ENCODE measurements at places on chromosomes 1 and 21.
A peak's percentile ranks its signal among the peaks of the same experiment; 100 is the strongest.

DNA sequence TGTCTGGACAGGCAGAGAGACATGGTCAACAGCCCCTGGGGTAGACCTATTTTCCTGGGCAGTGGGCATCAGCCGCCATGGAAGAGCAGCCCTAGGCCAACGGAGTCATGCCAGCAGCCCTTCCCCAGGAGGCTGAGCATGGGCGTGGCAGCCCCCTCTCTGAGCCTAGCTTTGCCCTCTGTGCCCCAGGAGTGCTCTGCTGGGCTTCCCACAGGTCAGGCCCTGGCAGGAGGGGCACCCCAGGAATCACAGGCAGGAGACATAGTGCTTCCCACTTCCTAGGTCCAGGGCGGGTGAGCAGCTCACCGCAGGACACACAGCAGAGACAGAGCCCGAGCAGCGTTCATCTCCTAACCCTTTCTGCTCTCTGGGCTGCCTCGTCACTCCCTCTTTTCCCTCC is 132.8 kb downstream of the GLIS1 start:
- no peak for DNase-seq

- DNase-seq: no peak
Measured at GRCh38 chr1:78651241-78651640, 1.6 kb downstream of the IFI44 start.

- DNase-seq: no peak
Measured at GRCh38 chr1:42913426-42914091, 45.1 kb downstream of the SLC2A1 start.

GRCh38 chr21:31997191-31997590 is 124.4 kb downstream of the HUNK start:
- no peak for DNase-seq

DNA sequence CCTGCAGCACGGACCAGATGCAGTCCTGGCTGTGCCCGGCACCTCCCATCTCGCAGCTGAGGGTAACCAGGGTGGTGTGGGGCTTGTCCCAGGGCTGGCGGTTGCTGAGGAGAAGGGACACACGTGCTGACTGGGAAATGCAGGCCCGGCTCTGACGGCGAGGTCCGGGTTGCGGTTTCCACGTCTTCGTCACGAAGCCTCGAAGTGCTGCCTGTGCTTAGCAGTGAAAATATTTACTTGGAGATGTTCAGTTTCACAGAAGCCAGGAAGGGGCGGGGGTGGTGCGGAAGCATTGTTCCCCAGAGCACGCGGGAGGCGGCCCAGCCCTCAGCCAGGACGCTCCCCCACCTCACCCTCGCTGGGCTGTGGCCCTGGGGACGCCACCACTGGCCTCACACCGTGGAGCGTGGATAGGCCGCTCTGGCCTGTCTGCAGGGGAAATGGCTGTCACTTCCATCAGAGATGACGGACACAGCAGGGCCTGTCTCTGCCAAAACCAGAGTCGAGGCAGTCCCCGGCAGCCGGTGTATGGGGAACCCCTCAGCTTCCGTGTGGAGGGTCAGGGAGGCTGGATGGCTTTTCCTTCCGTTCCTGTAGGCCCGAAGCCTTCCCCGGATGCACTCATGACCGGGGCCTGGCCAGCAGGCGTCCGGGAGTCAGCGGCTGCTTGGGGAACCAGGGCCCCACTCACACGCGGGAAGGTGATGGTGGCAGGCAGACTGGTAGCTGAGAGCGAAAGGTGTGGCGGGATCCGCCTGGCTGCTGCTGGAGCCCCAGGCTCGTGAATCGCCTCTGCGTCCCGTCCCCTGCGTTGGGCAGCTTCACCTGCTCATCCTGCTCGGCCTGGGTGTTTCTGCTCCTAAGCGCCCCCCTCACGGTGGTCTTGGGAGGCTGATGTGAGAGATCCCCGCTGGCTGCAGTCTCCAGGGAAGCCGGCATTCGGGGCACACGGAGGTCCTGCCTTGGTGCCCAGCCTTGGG is 14.7 kb upstream of the POFUT2 start:
- peak; percentile 28 for DNase-seq

DNA sequence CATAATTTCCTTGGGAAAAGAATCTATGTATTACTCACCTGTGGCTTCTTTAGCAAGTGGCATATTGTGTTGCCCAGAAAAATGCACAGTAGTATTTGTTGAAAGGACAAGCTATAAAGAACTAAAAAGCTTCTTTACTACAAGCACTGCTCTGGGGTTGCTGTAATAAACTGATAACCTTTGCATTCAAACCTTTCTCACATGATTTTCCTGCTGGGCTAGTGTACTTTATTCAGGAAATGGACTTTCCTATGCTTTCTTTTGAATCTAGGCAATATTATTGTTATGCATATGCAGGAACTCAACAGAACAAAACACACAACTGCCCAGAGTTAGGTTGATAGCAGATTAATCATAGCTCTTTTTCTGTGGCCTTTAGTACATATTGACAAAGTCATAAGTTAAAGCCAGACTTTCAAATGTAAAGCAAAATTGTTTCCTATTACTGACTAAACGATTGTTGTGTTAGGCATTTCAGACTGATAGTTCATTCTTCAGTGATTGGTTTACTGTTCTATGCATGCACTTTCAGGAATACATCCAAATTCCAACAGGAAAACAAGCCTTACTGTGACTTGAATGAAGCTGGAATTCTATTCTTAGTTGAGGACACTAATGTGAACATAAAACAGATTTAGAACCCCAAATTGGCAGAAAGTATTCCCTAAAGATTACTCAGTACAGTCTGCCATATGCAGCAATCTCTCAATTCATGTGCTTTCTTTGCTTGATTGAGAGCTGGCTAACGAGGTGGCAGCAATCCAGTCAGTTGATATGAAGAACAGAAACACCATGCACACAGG is 564.3 kb upstream of the NEGR1 start:
- DNase-seq: no peak

DNA sequence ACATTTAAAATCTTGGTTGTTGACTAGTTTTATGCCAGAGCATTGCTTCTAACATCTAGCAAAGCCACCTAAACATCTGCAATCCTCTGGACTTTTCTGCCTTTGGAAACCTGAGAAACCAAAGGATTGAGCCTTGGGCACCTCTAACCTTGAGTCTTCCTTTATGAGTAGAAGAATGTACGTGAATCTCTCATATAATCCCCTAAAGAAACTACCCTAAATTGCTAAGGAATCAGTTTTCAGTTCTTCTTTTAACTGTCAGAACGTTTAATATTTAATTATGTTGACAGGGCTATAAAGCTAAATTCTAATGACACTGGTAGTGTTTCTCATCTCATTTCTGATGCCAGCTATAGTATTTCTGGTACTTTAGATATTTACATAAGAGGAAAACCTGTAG is 997.3 kb downstream of the AMY1C start:
- no peak for DNase-seq

- DNase-seq: no peak
Measured at GRCh38 chr1:1889090-1889750, 1.7 kb downstream of the GNB1 start.

DNA sequence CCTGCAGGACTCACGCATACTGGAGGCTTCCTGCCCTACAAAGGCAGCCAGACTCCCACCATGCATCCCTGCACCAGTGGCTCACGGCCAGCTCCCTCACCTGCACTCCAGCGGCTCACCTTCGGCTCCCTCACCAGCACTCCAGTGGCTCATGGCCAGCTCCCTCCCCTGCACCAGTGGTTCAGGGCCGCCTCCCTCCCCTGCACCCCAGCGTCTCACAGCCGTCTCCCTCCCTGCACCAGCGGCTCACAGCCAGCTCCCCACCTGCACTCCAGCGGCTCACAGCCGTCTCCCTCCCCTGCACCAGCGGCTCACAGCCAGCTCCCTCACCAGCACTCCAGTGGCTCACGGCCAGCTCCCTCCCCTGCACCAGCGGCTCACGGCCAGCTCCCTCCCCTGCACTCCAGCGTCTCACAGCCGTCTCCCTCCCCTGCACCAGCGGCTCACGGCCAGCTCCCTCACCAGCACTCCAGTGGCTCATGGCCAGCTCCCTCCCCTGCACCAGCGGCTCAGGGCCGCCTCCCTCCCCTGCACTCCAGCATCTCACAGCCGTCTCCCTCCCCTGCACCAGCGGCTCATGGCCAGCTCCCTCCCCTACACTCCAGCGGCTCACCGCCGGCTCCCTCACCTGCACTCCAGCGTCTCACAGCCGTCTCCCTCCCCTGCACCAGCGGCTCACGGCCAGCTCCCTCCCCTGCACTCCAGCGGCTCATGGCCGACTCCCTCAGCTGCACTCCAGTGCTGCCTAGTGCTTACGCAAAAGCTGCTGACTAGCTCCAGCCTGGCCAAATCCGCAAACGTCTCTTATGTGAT is 324.5 kb downstream of the NPHP4 start:
- no peak for DNase-seq

DNA sequence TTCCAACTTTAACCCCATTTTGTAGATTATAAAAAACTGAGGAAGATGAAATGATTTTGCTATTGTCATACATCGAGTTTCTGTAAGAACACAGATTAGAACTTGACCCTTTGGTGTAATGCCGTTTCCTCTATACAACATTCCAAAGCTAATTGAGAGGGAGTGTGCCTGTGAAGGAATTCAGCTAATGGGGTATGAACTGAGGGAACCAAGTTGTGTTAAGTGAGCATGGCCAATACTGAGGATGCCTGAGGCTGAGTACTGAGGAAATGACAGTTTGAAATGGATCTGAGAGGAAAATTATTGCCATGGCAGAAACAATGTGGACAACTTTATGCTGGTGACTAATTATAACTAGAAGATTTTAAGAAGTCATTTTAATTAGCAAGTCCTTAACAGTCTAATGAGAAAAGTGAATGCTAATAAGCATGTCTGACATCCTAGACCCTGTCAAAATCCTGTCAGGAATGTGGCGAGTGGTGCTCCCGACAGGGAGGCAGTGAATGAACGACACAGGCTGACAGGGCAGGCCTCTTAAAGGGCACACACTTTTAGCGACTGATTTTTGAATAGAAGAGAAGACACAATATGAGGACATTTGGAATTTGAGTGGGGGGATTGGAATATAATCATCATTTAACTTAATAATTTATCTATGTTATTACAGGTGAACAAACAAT is 262.5 kb downstream of the HLX start:
- no peak for DNase-seq

- DNase-seq: no peak
Measured at GRCh38 chr1:932776-933602, 9.3 kb downstream of the SAMD11 start.

DNA sequence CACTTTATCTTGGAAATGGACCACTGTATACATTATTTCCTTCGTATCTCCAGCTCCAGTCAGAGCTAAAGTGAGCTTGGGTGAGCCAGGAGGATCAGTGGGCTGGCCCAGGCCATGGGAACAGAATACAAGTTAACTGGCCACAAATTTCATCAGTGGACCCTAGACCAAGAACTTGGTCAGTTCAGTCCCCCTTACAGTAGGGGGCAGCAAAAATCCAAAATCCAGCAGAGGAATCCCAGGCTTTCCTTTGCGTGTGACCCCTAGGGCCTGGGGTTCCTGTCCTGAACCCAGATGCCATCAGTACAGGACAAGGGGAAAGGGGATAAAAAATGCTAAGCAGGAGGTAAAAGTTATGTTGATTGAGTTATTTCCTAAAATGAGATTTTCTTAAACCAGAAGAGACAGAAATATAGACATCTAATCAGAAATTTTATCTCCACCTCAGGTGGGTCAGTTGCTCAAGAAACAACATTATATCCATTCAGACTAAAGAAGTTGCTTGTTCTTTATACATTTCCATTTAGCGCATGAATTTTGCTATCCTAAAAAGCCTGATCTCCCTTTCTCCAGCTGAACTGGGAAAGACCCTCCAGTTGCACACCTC is 24.1 kb upstream of the LCE5A start:
- DNase-seq: no peak

DNA sequence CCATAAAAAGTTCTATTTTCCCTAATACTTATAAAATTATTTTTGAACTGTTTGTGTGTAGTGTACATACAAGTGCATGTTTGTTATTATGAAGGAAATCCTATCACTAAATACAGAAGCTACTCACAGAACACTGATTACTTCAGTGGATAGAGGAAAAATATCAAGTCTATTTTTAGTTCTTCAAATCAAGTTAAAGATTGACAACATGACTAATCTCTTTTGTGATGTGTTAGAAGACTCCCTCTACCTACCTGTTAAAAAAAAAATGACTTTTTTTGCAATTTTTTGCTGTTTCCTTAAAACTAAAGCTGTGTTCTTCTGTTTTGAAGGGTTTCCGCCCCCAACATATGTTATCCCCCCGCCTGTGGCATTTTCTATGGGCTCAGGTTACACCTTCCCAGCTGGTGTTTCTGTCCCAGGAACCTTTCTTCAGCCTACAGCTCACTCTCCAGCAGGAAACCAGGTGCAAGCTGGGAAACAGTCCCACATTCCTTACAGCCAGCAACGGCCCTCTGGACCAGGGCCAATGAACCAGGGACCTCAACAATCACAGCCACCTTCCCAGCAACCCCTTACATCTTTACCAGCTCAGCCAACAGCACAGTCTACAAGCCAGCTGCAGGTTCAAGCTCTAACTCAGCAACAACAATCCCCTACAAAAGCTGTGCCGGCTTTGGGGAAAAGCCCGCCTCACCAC is 45.5 kb downstream of the NCF2 start:
- no peak for DNase-seq

- no peak for DNase-seq
Measured at GRCh38 chr21:14825514-14825974, 239.3 kb downstream of the NRIP1 start.

GRCh38 chr1:211932231-211932932 is 101.8 kb upstream of the LPGAT1 start:
- no peak for DNase-seq

DNA sequence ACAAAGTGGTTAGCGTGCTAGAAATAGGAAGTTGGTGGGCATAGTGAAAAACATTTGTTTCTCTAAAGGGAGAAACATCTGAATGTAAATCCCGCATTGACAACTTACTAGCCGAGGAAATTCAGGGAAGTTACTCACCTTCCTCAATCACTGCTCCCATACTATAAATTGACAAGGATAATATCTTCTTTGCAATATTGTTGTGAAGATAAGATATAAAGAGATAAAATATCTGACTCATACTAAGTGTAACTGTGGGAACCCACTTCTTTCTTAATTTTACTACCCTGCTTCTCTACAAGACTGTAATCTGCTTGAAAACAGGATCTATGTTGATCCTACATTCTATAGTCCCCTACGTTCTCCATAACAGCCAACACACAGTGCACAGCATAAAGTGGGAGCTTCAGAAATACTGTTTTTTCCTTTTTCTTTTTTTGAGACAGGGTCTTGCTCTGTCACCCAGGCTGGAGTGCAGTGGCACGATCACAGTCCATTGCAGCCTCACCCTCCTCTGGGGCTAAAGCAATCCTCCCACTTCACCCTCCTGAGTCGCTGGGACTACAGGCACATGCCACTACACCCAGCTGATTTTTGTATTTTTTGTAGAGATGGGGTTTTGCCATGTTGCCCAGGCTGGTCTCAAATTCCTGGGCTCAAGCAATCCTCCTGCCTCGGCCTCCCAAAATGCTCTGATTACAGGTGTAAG is 57.4 kb upstream of the C1orf21 start:
- no peak for DNase-seq

- peak; percentile 28 for DNase-seq
Measured at GRCh38 chr1:39575191-39576015, 1.2 kb downstream of the PABPC4 start.

DNA sequence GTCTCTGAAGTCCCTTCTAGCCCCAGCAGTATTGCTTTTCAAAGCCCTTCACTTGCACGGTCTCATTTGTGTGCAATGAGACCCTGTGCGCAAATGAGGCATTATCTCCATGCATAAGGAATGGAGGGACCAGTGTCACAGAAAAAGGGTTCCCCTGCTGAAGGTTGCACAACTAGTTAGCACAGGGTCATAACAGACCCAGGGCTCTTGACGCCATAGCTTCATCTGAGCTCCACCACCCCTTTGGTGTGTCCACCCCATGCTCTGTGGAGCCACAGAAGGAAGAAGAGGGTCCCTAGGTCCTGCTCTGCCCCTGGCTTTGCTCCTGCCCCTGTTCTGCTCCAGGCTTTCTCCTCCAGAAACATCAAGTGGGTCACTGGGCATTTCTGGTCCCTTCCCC is 12.6 kb downstream of the SH2D2A start:
- no peak for DNase-seq
